ENCODE measurements at places on chromosomes 5 and 9.

DNA sequence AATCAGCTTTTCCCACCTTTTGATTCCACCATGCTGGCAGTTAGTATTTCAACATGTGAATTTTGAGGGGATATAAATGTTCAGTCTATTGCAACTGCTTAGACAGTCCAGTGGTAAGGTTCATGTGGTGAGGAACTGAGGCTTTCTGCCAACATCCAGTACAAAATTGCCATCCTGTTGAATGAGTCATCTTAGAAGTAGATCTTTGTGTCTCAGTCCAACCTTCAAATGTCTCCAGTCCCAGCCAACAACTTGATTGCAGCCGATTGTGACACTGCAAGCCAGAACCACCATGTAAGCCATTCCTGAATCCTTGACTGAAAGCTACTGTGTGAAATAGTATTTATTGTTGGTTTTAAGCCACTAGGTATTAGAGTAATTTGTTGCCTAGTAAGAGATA lies 331.5 kb upstream of the GRIN3A start:
- no peak for DNase-seq

- no peak for DNase-seq
These were observed 26.4 kb upstream of the CMYA5 start for GRCh38 chr5:79663212-79663611.

- no peak for DNase-seq
These were observed 88.0 kb downstream of the NLN start for GRCh38 chr5:65809817-65810531.

DNA sequence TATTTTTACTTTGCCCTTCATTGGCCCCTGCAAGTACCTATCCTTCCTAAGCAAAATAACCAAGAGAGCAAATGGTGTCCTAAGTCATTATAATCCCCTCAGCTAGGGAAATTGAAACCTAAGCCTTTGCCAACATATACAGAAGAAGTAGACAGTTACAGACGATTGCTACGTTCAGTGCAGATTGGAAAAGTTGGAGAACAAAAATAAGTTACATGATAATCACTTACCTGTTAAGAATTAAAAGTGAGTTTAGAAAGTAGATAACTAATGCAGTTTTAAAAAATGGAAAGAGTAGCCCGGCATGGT lies 244.8 kb downstream of the MPDZ start:
- no peak for DNase-seq

DNA sequence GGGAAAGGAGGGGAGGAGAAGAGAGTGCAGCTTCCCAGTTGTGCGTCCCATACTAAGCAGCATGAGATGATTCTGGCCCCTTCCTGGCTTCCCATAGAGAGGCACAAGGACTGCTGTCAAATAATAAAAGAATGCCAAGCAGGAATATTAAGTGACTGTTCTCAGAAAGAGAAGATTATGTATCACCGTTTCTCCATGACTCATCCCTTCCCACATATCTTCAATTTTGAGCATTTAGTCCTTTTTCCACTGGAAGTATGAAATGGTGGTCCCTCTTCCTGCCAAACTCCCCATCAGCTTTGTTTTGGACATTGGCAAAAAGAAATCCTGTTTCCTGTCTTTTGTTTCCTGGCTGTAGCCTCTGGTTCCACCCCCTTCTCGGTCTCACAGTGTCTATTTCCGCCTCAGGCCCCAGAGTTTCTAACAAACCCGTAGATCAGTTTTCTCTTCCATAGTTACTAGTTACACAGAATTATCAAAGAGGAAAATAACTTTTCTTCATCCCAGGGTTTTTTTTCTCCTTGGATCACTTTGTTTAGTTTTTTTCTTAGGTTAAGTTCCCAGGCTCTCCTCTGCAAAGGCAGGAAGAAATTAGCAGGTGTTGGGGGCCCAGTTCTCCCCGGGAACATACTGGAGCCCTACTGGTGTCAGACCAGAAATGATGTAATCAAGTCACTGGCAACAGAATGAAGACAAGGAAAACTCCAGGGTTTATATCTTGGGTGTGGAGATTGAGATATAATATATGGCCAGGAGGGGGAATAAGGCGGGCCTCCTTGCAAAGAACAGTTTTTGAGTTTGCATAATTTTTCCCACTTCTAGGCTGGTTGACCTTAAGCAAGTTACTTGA lies 26.4 kb upstream of the ARHGAP26 start:
- DNase-seq, result no peak

GRCh38 chr5:178516504-178517235 lies 73.5 kb downstream of the COL23A1 start:
- DNase-seq, result no peak

DNA sequence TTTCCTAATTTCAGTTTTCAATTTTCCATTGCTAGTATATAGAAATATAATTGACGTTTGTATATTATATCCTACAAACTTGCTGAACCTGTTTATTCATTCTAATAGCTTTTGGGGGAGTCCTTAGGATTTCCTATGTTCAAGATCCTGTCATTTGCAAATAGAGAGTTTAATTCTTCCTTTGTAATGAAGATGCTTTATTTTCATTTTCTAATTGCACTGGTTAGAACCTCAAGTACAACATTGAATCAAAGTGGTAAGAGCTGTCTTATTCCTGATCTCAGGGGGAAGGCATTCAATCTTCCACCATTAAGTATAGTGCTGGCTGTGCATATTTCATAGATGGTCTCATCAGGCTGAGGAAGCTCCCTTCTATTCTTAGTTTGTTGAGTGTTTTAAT lies 15.6 kb upstream of the SLC24A2 start:
- no peak for DNase-seq

GRCh38 chr5:147558826-147559225 lies 49.0 kb upstream of the DPYSL3 start:
- no peak for DNase-seq

DNA sequence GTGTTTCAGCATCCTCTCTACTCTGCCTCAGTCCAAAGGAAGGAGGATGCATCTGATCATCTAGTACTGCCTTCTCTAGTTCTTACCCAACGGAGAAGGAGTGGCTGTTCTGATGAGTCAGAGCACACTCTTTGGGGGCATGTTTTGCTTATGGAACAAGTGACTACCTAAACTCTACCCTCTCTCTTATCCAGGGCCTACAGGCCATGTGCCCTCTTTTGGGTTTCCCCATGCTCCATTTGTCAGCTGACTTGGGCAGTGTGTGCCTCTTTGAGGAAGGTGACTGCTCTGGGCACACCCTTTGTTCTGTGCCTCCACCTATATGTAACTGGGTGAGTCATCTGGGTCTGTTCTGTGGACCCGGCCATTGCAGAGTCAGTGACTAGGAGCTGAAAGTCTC lies 89.6 kb upstream of the BNC2 start:
- no peak for DNase-seq

DNA sequence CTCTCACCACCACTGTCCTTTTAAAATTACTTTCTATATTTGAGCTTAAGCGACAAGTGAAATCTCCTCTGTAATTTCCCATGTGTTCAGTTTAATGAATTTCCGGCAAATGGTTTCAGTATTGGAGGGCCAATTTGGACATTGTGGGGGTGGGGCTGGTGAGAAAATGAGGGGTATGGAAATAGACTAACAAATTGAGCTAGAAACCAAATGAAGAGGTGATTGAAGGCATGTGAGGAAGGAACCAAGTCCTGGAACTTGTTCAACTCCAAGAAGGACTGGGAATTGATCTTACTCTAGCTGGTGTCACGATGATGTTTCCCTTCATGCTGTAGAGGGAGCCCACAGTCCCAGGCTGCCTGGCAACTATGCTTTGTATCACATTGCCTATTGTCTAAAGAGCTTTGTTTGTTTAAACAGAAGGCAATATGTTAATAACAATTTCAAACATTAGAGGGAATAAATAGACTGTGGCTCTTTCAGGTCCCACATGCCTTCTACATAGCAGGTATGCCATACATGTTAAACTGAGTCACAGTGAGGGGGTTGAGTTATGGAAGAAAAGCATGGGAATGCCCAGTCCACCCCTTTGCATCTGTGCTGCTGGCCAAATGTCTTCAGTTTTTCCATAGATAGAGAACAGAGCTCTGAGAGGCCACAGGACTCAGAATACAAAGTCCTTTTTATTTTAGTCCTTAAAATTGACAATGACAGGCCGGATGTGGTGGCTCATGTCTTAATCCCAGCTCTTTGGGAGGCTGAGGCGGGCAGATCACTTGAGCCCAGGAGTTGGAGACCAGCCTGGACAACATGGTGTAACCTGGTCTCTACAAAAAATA lies 25.0 kb upstream of the MATR3 start:
- DNase-seq, result no peak

GRCh38 chr5:1187234-1187949 lies 14.0 kb upstream of the SLC6A19 start:
- no peak for DNase-seq

GRCh38 chr5:107469485-107470294 lies 201.0 kb downstream of the EFNA5 start:
- no peak for DNase-seq

- DNase-seq, result no peak
These were observed 226.6 kb downstream of the CD180 start for GRCh38 chr5:66969963-66970362.

- no peak for DNase-seq
These were observed 157.1 kb downstream of the ZNF462 start for GRCh38 chr9:107020040-107020530.

- DNase-seq, result no peak
These were observed at the start of gene ZNF366 for GRCh38 chr5:72507231-72507906. Gene ZNF366, minus strand, starts transcription at chr5:72507410. Its CDS starts 45,914 bp downstream, at chr5:72461496.

DNA sequence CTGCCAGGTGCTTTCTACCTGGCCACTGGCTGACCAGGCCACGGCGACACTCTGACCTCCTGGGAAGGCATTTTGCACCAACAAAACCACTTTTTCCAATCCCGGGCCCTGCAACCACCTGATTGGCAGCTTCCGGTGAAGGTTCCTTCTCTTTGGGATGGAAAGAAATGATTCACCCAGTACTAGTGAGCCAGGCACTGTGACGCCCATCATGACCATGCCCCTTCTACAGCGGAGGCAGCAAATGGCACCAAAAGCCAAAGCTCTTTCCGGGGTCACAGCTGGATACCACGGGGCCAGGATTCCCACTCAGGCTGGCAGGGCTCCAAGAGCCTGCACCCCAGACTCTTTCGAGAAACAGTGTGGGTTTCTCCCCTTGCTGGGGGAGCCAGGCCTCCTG lies 4.7 kb downstream of the NOTCH1 start:
- no peak for DNase-seq

DNA sequence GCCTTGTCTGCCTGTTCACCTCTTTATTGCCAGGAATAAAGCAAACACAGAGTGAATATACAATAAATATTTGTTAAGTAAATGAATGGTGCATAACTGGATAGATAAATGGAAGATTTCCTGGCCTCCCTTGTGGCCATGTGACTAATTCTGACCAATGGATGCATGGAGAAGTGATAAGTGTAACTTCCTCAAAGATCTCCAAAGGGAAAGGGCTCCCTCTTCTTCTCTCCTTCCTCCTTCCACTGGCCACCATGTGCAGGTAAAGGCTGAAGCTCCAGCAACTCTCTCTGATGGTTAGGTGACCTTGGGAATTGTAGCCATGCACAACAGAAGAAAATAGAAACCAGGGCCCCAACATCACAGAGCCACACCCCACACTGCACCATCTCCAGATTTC lies 174.4 kb downstream of the EBF1 start:
- DNase-seq, result no peak

DNA sequence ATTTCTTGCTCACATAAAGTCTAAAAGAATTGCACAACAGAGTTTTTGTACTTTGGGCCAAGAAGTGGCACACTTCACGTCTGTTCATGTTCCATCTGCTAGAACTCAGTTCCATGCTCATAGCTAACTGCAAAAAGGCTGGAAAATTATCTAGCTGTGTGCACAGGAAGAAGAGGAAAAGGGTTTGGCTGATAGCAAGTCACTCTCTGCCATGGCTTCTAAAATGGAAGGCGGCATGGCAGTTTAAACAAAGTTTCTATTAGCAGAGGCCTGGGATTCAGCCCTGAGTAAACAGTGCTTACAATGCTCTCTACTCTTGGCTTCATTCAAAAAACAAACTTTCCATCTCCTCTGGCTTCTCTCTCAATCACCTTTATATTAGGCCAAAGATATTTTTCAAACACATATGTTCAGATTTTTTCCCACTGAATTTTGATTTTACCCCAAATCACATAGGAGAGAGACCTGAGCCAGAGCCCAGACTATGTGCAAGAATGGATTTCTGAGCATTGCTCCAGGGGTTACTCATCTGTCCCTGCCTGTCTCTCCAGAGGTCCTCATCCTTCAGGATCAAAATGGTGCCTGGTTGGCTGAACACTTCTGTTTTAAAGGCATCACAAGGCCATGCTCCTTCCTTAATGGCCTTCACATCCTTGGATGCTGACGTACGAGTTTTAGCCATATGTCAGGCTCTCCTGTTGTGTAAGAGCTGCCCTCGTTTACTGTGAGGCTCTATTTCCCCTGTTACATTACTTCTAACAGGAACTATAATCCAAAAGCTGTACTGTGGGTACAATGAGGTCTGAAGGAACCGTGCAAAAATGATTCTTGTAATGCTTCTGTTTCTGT lies 226.6 kb downstream of the SAXO1 start:
- no peak for DNase-seq

DNA sequence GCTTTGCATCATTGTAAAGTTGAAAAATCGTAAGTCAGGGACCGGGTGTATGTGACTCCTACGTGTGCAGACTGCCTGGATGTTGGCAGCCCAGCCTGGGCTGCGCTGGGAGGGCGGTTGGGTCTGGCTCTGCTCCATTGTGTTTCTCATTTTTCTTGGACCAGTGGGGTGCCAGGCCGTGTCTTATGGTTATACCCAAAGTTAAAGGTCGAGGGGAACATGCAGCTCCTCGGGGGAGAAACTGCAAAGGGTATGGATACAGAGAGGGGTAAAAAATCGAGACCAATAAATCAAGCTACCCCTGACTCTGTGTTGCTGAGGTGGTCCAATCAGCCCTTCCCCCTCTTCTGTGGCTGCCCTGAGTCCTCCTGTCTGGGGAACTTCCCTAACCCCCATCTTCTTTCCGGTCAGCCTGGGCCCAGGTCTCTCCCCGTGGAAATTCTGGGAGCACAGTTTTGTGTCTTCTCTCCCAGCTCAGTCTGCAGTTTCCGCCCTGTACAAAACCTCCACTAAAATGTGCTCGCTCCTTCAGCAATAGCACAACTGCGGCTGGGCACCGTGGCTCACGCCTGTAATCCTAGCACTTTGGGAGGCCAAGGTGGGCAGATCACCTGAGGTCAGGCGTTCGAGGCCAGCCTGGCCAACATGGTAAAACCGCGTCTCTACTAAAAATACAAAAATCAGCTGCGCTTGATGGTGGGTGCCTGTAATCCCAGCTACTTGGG lies 34.1 kb upstream of the UNC5A start:
- DNase-seq, result no peak

DNA sequence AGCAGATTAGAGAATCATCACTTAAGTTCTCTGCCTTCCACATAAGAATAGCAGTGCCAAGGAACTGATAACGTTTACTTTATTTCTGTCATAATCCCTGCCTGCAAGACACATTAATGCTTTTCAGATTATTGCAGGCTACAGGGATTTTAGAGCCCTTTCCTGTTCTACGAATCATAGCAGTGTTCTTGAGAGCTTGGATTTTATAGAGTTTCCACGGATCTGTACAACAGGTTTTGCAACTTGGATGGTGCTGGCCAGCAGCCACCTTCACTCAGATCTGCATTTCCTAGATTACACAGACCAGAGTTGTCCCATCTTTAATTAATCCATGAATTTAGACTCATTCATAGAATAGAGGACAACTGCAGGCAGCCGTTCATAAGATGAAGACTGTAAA lies 38.1 kb downstream of the SLC12A2 start:
- no peak for DNase-seq

All from NCI-H510A (cell line).